IPS DF 19.7 (cell line): ENCODE measurements at places on chromosomes 5 and 9.

DNA sequence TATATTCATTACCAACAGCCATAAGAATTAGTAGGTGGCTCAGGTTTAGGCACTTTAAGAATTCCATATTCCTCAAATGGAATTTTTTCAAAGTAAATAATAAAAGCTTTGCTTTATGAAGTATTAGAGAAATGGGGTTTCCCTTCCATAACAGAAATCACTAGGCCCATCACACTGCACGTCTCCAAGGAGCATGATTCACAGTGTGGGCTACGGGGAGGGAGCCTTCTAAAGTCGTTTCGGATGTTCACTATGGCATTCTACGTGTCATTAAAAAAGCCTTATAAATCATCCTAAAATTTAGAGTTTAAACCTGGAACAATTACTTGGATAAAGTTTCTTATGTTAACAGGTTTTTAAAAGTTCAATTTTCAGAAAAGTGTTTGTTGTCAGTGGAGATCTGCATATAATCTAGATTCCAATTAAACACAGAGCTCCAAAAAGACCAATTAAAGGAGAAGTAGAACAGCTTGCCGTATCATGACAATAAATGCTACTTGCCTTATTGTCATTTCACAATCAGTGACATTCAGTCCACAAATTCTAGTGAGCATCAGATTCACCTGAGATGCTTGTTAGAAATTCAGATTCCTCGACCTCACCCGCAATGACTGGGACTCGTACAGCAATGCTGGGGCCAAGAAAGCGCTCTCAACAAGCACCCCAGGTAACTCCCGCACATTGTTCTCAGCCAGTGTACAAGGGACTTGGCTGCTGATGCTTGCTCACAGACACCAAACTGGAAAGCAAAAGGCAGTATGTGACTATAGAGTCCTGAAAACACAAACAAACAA is 115.7 kb downstream of the NFIB start:
- DNase-seq = no peak

DNA sequence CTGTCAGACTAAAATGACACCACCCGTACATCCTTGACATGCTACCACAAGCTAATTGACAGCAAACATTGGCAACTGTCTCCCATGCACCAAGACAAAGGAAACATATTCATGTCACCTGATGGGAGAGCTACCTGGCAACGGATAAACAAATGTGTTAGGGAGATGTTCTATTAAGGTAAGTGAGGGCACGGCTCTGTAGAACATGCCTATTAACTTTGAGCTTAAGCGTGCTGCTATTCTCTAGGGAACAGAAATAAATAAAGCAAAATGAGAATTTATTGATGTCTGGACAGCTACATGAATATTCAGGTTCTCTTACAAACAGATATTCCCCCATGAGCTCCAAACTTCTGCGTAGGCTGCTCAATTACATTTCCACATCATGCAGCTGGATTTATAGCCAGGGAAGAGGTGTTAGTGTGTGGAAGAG is 361.4 kb upstream of the RFX3 start:
- DNase-seq = no peak

DNA sequence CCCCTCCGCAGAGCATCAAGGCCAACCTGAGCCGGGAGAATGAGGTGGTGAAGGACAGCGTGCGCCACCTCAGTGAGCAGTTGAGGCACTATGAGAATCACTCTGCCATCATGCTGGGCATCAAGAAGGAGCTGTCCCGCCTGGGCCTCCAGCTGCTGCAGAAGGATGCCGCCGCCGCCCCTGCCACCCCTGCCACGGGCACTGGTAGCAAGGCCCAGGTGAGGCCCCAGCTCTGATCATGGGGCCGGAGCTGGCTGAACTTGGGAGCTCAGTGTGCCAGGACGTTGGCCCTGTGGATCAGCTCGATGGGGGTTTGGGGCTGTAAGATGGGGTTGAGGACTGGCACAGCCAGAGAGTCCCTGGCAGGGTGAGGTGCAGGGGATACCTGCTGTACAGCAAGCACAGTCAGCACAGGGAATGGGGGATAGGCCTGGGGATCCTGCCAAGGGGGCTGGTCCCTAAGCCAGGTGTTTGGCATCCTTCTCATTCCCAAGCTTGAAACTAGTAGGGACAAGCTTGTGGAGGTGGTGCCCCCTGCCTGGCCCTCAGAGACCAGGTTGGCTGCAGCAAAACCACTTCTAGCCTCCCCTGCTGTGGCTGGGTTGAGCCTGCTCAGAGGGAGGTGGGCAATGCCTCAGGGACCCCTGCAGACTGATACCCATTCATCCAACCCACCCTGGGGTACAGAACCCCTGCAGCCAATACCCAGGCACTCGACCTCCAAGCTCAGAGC is 22.5 kb downstream of the OLFML2A start:
- DNase-seq = no peak

- DNase-seq = no peak
These were observed 90.4 kb downstream of the PGM5 start for GRCh38 chr9:68446836-68447235.

DNA sequence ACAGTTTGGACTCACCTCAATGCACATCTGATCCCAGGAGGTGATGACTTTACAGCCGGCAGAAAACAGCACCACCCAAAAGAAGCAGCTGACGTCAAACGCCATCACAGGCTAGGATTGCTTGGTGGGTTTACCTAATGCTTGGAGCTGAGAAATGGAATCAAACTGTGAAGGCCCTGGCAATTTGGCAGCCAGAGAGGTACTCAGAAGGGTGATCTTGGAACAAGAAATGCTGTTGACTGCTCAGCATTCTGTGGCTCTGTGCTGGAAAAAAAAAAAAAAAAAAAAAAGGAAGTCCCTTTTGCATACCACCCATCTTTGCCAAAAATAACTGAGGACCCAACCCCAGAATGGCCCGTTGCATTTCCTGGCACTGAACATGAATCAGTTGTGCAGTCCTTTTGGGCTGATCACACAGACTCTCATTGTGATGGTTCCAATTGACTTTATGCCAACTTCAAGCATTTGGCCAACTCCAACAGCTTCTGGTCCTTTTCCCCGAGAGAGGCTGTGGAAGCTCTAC is at the start of gene CD180:
TSS of gene CD180 (minus strand) at position 263 of the 523 bp plus-strand sequence. CDS start at position 105, 158 bp downstream.
- DNase-seq = no peak

DNA sequence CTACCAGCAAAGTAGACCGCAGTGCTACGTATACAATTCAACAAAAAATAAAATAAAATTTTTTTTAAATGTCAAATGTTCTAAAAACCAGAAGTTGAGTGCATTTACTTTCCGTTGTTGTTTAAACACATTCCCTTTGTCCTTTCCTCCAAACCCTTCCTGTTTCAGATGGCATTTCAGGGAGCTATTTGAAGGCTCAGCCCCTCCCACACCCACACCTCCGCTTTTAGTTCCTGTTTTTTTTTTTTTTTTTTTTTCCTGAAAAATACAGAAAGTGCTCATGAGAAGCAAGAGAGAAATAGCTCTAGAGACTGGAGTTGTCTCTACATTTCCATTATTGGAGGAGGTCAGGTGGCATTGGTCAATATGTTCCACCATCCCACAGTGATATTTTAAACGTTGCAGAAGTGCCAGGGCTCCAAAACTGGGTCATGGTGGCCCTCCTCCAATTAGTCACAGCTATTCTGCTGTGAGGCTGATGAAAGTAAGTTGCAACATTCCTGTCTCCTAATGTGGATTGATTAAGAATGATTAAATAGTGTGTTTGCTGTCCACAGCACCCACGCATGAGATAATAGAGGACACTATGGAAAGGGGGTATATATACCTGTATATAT is 106.9 kb downstream of the GABRG2 start:
- DNase-seq = peak; percentile 5

GRCh38 chr5:160484678-160485077 is 63.0 kb downstream of the PTTG1 start:
- DNase-seq = no peak

GRCh38 chr5:79436224-79436623 is 77.7 kb downstream of the HOMER1 start:
- DNase-seq = no peak

GRCh38 chr5:8700222-8700621 is 831.3 kb downstream of the MTRR start:
- no peak for DNase-seq

GRCh38 chr9:90803860-90804593 is 2.4 kb downstream of the SYK start:
- DNase-seq = no peak

GRCh38 chr5:135444360-135444759 is 2.8 kb downstream of the DCANP1 start:
- DNase-seq = no peak

- DNase-seq = no peak
These were observed 19.1 kb upstream of the ZFAND5 start for GRCh38 chr9:72383978-72384709.

DNA sequence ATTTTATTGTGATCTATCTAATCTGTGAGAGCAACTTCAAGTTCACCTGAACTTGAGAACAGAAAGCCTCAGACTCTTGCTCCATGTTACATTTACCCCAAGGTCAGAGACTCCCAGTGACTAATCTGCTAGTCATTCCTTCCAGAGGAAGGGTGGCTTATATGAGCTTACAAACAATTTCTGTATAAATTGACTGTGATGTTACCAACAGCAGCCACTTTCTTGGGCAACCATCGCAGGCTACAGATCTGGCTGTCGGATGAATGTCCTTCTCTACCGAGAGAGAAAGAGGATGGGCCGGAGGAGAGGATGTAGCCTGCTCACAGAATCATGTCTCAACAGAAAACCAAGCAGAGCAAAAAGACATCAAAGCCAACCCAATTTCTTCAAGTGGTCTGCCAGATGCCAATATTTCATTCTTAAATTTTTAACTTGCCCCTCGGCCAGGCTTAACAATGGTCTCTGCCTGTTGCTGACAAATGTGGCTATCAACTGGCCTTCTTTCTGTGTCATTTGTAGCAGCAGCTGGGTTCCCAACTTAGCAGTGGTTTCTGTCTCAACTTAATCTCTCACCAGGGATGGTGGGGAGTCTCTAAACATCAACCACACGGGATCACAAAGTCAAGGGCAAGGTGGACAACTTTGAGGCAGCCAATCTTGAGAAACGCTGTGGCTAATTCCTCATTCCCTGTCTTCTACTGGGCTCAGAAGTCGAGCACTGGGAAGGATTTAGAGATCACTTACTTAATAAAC is 81.3 kb downstream of the RAPGEF1 start:
- DNase-seq = no peak
